ENCODE measurements at places on chromosomes 5 and 9.

DNA sequence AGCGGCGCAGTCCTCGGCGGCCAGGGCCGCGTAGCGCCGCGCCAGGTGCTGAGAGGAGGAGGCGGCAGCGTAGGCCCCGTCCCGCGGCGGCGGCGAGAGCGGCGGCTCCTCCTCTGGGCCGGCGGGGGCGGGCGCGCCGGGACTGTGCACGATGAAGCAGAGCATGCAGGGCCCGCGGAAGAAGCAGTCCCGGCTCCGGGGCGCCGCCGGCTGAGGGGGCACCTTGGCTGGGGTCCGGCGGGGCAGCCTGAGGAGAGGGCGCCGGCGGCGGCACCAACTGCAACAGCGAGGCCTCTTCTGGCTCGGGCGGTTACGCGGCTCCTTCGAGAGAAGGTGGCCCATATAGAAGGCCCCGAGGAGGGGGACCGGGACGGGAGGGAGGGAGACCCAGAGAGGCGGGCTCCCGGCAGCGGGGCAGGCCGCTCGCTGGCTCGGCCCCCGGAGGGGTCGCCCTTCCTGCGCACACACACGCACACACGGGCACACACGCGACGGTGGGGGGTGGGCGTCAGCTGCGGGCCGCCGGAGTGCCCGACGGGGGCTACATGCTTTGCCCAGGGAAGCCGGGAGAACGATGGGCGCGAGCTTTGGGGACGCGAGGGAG is 446 bp downstream of the FBXL17 start:
- DNase-seq, result peak; percentile 95

GRCh38 chr5:1500411-1501091 is 23.2 kb downstream of the LPCAT1 start:
- peak; percentile 96 for DNase-seq

- no peak for DNase-seq
Observed at GRCh38 chr5:104084896-104085295, 522.3 kb upstream of the NUDT12 start.

DNA sequence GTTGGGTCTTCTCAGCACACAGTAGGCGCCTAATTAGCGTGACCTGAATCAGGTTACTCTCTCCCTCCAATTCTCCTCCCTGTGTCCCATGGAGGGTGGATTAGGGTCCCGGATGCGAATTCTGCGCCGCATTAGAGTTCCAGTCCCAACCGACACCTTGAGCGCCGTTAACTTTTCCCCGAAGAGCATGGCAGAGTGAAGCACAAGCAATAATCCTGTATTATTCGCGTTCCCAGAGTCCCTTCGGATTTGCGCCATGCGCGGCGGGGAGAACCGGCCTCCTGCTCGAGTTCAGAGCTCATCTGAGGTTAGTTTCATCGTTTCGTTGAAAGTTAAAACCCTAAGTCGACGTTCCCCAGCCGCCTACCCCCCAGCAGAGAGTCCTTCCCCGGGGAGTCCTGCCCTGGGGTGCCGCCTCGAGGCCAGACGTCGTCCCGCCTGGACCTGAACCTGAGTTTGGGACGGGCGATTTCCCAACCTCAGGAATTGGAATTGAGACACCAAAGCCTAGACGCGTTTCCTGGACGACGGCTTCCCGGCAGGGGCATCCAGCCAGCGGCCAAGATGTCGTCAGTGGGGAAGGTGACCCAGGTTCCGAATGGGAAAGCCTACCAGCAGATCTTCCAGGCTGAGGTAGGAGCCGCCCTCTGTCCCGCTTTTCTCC is at the start of gene CCDC180:
Gene CCDC180, plus strand, starts transcription at position 160 of the 664 bp plus-strand sequence. Its CDS starts 405 bp downstream, at position 565.
- peak; percentile 53 for DNase-seq

GRCh38 chr9:127496974-127497373 is 45.7 kb downstream of the LRSAM1 start:
- DNase-seq, result no peak

- DNase-seq, result no peak
Observed at GRCh38 chr5:173018358-173018757, 34.8 kb downstream of the ATP6V0E1 start.

- DNase-seq, result no peak
Observed at GRCh38 chr5:27491746-27492439, 453.5 kb upstream of the CDH9 start.

GRCh38 chr5:15634591-15635288 is 134.8 kb downstream of the FBXL7 start:
- DNase-seq, result no peak

GRCh38 chr5:13511442-13511841 is 433.0 kb downstream of the DNAH5 start:
- DNase-seq, result no peak

- DNase-seq, result no peak
Observed at GRCh38 chr9:115396071-115396529, 278.1 kb upstream of the TNC start.

GRCh38 chr9:120066315-120066714 is 513.7 kb downstream of the CDK5RAP2 start:
- no peak for DNase-seq

- no peak for DNase-seq
Observed at GRCh38 chr5:143177263-143177983, 226.1 kb downstream of the NR3C1 start.

GRCh38 chr5:58937031-58937681 is 354.3 kb downstream of the RAB3C start:
- DNase-seq, result no peak

- DNase-seq, result peak; percentile 52
Observed at GRCh38 chr9:122463828-122464632, 13.7 kb downstream of the OR1J1 start.

- no peak for DNase-seq
Observed at GRCh38 chr9:88287972-88288371, 100.3 kb upstream of the SPIN1 start.

- DNase-seq, result no peak
Observed at GRCh38 chr9:65400886-65401285, 115.9 kb upstream of the FOXD4L5 start.

- DNase-seq, result no peak
Observed at GRCh38 chr5:82862711-82863110, 214.5 kb downstream of the TMEM167A start.

DNA sequence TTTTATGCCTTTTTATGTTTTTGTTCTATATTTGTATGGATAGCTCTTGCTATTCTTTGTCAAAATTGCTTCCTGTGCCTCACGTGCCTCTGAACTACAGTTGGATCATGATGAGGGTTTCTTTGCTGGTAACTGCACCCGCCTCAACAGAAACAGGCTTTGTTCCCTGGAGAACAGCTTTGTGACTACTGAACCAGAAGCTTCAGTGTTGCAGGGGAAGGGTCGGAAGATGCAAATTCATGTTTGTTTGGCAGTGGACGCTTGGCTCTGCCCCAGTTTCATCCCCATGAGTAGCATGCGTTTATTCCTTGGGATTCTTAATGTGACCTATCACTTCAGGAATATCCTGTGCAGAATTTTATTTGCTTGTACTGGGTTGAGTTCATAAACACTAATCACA is 959.1 kb upstream of the WWC1 start:
- DNase-seq, result no peak

DNA sequence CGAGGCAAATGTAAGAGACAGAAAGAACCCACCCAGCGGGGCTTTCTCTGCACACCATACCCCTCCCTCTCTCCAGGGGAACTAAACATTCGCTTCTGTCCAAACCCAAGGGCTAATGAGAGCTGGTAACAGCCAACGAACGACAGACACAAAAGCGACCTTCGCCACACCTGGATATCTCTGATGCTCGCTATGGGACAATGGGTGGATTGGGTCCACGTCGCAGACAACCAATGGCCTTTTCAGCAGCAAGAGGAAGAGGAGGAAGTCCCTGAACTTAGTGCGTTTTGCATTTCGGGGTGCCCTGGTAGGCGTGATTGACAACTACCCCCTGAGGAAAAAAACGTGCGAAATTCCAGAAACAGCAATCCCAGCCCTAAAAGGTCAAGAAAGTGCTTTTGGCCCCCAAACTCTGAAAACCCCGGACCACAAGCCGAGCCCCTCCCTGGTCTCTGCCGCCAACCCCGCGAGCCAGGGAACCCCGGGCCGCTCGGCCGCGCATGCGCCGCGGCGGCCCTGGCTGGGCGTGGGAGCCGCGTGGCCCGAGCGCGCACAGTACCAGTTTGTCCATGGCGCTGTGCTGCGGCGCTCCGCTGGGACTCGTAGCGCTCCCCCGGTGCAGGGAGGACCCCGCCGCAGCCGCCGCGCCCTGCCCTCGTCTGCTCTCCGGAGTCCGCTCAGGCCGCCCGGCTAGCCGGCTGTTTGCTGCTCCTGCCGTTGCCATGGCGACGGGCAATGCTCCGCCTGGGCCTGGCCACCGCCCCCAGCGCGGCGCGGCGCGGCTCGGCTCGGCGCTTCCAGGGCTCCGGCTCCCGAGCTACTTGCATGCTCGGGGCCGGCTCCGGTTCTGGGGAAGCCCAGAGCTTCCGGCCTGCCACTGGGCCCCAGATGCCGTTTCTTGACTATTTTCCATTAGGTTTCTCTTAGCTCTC is 66.9 kb upstream of the DNAH5 start:
- peak; percentile 92 for DNase-seq

- DNase-seq, result no peak
Observed at GRCh38 chr5:62585751-62586150, 7.1 kb downstream of the LRRC70 start.

GRCh38 chr9:88657893-88658292 is 122.9 kb downstream of the NXNL2 start:
- no peak for DNase-seq

- DNase-seq, result peak; percentile 52
Observed at GRCh38 chr9:106929471-106930177, 66.7 kb downstream of the ZNF462 start.

DNA sequence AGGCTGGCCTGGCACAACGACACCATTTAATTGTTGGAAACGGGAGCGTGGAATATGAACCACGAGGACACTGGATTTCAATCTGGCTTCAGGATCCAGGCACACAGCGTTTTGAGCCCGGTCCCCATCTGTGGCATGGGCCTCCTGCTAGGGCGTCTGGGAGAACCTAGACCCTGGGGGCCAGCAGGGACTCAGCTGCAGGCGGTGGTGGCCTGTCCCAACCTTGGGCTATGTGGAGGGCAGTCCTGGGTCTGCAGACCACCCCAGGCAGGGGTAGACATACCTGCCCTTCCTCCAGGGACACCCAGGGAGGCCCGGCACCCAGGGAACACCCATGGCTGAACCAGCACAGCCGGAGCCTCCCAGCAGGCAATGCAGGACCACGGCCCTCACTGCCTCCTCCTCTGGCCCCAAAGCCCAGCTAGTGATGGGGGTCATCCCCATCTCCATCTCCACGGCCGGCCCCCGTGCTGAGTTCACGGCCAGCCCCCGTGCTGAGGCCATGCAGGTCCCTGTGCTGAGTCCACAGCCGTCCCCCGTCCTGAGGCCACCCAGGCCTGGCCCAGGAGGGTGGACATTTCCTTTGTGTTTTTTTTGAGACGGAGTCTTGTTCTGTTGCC is 18.5 kb upstream of the UBAC1 start:
- no peak for DNase-seq

DNA sequence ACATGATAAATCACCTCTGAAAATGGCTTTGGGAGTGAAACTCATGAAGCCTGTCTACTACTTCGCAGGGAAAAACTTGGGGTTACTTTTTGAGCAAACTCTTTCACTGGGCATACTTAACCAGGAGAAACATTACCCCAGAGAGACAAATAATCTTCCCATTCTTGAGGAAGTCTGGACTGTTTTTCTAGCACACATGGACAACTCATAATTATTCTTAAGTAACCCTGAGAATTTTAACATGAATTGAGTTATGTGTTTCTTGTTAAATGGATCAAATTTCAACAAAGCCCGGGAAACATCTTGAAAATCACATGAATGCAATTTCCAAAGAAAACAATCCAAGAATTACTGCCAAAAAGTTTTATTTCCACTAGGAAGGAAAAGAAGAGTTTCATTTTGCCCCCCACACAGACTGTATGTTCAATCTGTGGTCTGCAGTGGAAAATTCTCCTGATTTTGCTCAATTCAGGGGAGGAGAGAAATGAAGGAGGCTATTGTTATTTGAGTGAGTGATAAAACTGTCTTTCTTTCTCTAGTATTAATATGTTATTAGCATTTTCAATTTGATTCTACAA is 564.8 kb upstream of the CLINT1 start:
- no peak for DNase-seq
